ENCODE measurements at places on chromosomes 2 and 18.

- DNase-seq: no peak
Measured at GRCh38 chr2:60478660-60479059, 74.8 kb downstream of the BCL11A start.

DNA sequence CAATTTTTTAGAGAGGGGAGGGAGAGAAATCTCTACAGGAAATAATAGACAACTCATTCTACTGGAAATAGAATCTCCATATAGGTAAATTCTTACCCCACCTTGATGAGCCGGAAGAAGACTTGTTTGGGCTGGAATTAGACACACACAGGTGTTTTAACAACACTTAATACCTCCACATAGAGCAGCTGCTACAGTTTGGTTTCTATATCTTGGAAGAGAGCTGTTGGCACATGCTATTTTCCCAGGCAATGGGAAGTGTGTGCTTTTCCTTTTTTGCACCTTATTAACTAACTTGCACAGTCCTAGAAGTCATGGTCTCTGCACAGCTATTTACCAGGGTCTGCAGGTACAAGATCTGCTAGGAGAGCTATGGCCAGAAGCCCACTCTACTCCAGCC is 73.7 kb downstream of the SATB2 start:
- DNase-seq: no peak

- DNase-seq: no peak
Measured at GRCh38 chr2:193989645-193990044, 1667.4 kb upstream of the SLC39A10 start.

DNA sequence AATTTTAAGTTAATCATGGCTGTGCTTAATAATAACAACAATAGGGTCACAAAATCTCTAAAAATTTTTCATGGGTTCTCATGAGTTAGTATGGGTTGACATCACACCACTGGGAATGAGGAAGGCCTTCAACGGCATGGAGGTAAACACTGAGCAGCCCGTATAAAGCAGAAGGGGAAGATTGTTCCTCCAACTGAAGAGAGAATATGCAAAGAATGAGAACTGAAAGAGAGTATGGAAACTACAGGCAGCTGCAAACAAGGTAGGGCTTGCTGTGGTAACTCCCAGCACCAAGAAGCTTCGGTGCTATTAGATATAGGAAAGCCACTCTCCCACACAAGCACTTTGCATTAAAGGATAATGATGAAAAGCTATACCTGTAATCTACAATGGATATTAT is 1242.3 kb upstream of the CELF4 start:
- DNase-seq: no peak

DNA sequence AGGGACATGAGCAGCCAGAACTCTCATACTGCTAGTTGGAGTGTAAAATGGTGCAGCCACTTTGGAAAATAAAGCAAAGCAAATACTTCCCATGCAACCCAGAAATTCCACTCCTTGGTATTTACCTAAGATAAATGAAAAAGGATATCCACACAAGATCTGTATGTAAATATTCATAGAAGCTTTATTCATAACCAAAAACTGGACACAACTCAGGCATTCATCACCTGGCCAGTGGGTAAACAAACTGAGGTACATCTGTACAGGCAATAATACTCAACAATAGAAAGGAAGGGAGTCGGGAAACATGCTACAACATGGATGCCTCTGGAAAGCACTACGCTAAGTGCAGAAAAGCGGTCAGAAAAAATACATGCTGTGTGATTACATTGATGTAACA is 2.5 kb upstream of the LOXHD1 start:
- DNase-seq: no peak

GRCh38 chr2:217988014-217988839 is 14.6 kb downstream of the TNS1 start:
- DNase-seq: peak; percentile 43

DNA sequence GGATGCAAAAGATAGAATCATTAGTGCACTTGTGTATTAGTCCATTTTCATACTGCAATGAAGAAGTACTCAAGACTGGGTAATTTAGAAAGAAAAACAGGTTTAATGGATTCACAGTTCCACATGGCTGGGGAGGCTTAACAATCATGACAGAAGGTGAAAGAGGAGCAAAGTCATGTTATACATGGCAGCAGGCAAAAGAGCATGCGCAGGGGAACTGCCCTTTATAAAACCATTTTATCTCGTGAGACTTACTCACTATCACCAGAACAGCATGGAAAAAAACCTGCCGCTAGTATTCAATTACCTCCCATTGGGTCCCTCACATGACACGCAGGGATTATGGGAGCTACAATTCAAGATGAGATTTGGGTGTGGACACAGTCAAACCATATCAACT is 129.4 kb downstream of the SCG2 start:
- DNase-seq: no peak

DNA sequence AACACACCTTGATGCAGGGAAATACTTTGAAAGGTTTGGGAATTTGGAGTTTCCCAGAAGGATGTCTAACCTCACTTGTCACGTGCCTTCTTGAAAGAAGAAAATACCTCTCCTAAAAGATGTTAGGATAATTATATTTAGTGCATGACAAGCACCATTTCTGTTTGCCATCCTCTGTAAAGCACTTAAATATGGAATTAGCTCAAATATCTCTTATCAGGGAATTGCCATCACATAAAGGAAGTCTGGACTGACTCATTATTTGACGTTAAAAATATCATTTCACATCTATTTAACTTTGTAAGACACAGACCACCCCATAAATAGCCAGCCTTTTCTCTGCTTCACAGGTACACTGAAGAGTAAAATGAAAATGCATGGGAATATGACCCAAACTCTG is 140.1 kb downstream of the STK39 start:
- DNase-seq: no peak

DNA sequence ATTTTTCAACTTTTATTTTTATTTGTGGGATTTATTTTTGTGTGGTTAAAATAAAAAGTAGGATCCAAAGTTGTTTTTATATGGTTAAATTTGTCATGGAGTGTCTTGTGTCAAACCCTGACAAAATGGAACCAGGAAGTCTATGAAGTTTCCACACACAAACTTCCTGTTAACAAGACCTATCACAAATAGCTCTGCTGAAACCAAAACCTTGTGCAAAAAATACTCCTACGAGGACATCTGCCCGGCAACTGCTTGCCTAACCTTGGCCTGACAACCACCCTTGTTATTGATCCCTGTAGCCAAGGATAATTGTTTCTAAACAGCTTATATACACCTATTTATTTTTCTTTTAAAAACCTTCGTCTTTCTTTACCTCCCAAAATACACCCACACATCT is 389.6 kb downstream of the TRIB2 start:
- DNase-seq: no peak

DNA sequence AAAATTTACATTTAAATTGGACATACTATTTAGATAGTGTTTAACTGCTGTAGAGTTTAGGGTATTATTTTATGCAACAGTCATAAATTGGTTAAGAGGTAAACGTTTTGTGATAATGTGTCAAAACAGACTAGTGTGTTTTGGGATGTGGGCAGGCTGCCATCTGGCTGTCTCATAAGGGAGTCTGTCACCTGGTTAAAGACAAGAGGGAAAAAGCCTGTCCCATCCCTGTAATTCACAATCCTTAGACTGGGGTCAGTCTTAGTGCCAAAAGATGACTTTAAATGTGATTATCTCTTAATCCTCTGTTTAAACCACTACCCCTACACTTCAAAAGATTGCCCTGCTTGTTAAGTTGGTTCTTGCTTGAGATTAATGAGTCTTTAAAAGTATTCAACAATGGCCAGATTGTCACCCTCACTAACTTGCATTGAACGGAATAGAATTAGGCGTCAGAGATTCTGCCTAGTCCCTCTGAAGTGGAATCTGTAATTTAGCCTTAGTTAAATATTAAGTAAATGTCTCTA is 59.2 kb downstream of the SGPP2 start:
- DNase-seq: no peak

- no peak for DNase-seq
Measured at GRCh38 chr2:170883683-170884082, 45.4 kb upstream of the GORASP2 start.

GRCh38 chr2:161243312-161243711 is 64.9 kb upstream of the PSMD14 start:
- DNase-seq: no peak

DNA sequence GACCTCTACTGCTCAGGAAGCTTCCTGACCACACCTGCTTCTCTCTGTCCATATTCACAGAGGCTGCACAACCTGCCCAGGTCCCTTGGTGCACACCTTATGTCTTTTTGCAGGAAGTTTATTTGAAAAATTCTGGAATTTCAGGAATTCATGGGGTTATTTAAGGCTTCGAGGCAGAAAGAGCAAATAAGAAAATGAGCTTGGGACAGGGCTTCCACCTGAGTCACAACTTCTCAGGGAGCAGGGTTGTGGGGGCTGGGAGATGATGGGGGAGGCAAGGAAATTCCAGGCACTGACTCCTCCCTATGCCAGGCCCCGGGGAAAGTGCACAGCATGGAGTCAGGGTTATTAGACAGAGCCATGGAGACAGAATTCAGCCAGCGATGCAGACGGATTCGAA is 57.7 kb downstream of the INHBB start:
- no peak for DNase-seq

GRCh38 chr2:172863341-172863740 is 127.7 kb downstream of the RAPGEF4 start:
- no peak for DNase-seq

- no peak for DNase-seq
Measured at GRCh38 chr2:86123328-86123925, 17.4 kb downstream of the PTCD3 start.

DNA sequence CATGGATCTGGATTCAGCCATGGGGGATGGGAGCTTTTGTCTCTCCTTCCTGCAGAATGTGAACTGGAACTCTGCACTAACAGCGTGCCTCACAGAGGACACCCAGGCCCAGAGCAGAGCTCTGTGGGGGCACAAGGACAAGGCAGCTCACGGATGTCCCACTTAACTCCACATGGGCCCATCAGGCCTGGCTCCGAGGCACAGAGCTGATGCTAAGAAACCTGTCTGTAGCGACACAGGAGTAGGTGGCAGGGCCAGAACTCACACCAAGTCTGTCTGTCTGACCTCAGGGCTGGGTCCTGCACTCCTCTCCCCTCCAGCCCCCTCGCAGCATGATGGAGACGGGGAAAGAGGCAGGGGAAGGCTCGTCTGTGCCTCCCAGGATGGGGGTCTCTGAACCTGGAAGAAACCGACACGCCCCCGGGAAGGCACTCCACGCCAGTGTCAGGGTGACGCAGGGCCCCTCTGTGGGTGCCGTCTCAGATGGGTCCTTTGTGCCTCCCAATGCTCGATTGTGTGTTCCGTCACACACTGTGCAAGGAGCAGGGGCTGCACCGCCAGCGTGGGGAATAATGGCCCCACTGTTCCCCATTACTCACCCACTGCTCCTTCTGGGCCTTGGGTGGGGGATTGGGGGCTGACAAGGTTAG is 36.6 kb downstream of the FAM178B start:
- DNase-seq: no peak

DNA sequence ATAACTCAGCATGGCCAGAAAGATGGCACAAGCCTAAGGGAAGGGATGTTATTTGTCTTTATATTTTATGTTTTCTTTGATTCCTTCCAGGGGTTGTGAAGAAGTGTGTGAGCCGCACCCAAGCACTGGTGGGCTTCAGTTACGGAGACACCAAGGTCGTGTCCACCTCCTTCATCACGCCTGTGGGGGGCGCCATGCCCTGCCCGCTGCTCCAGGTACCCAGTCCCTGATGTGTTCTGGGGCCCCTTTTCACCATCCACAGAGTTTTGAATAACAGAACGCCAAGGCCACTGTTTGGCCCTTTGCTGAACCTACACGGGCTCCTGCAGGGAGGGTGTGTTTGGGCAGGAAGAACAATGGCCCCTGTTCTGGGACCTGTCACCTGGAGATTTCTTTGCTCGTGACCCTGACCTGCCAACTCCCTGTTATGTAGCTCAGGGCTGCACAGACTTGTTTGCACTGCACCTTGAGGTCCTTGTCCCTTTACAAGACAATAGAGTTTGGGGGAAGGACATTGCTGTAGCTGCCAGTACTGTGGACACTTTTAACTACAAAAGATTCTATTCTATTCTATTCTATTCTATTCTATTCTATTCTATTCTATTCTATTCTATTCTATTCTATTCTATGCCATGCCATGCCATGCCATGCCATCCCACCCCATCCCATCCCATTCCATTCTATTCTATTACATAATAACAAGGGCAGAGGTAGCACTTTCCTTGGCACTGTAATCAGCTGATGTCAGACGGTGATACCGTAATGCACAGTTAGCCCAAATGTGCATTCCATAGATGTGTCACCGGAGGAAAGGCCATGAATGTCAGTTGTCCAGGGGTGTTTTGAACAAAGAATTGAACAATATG is 48.2 kb upstream of the CNGA3 start:
- no peak for DNase-seq

DNA sequence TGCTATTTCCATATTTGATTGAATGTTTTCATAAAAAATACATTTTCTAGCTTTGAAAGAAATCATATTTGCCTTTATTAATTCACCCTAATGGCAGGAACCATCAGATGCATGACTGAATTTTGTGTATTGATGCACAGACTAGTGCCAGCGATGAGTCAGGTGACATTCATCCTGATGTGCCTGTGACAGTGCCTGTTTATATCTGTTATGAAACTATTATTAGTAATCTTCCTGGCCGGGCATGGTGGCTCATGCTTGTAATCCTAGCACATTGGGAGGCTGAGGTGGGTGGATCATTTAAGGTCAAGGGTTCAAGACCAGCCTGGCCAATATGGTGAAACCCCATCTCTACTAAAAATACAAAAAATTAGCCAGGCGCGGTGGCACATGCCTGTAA is 170.0 kb downstream of the TSN start:
- DNase-seq: no peak

DNA sequence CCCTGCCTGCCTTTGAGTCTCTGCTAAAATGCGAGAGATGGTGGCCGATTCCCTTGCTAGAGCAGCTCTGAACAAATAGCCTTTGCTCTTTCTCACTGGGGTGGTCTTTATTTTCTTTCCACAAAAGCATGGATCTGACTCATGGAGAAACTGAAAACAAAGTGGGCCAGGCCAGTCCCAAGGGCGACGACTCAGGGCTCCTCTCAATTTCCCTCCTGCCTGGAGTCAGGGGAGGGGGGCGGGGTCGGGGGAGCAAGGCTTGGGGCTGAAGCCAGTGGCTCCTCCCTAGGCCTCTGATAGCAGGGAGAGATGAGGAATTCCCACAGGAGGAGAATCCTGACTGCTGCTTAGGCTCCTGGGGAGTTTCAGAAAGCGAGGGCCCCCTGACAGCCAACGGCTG is 17.1 kb upstream of the IL1R2 start:
- no peak for DNase-seq

GRCh38 chr2:207770602-207771404 is 1.1 kb upstream of the FZD5 start:
- DNase-seq: no peak

DNA sequence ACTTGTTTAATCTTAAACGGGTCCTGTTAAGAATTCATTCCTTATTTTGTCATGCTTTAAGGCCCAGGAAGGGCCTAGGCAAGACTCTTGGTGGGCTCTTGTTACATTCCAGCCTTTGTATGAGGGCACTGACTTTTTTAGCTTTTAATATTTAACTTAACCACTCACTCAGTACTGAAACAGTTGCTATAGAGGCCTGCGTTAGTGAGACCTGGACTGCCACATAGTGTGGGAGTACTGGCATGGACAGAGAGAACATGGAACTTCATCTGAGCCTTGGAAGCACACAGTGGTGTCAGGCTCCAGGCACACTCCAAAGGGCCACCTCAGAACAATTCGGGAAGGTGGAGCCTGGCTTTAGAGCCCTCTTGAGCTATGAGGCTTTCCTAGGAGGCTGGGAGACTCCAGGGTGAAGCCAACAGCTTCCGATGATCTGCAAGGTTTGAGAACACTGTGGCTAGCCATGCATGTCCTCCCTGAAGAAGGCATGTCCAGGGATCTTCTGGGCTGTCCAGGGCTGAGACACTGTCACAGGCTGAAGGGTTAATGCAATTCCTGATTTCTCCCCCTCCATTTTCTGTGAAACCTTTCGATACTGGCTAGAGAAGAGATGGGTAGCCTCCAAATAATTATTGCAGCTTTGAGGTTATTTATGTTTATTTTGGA is 155.4 kb upstream of the ACAA2 start:
- no peak for DNase-seq

Measured in activated CD8-positive, alpha-beta memory T cell treated with anti-CD3 and anti-CD28 coated beads for 1 hour (primary cell).